Uterus (tissue), 4 donors: ENCODE measurements at places on chromosomes 12 and 14.

GRCh38 chr12:57590479-57590863, 521 bp upstream of the PIP4K2C start:
- DNase-seq = no peak

- no peak for DNase-seq
These were observed 1.5 kb downstream of the PLEKHG6 start for GRCh38 chr12:6311822-6312528.

GRCh38 chr12:6532927-6533652, 1.2 kb upstream of the GAPDH start:
- peak; percentile 53 for DNase-seq

- DNase-seq = no peak
These were observed 267.6 kb upstream of the PRICKLE1 start for GRCh38 chr12:42857106-42857505.

DNA sequence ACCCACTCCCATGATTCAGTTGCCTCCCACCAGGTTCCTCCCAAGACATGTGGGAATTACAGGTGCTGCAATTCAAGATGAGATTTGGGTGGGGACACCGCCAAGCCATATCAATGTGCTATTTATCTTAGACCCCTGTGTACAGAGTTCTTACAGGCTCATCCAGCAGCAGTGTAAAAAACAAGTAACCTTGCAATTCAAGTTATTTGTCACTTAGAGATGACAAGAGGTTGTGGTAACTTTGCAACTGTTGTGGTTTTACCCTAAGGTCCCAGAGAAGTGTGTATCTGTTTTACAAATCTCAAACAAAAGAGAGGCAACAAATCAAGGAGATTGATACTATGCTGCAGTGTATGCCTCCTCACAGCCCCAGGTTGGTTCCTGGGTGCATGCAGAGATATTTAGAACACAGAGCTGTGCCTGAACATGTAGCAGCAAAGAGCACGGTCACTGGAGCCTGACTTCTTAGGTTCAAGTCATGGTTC, 11.5 kb upstream of the HELB start:
- no peak for DNase-seq
